ENCODE measurements at places on chromosomes 4 and X.

- DNase-seq = no peak
Observed at GRCh38 chrX:24099394-24099793, 44.6 kb downstream of the EIF2S3 start.

- no peak for DNase-seq
Observed at GRCh38 chr4:83503974-83504373, 19.1 kb upstream of the ABRAXAS1 start.

DNA sequence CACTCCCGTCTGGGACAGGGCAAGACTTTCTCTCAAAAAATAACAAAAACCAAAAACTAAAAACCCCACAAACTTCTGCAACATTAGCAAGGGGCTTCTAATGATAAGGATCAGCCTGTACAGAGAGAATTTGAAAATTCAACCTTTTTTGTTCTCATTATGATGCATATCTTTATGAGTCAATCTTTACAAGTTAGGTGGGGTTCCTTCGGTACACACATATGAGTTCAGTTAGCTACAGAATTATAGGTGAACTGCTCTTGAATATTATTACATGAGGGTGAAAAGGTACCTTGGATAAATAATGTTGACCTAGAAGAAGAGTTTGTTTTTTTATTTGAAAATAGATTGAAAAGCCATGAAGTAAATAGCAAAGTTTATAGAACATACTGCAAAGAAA lies 252.7 kb downstream of the UNC5C start:
- no peak for DNase-seq

DNA sequence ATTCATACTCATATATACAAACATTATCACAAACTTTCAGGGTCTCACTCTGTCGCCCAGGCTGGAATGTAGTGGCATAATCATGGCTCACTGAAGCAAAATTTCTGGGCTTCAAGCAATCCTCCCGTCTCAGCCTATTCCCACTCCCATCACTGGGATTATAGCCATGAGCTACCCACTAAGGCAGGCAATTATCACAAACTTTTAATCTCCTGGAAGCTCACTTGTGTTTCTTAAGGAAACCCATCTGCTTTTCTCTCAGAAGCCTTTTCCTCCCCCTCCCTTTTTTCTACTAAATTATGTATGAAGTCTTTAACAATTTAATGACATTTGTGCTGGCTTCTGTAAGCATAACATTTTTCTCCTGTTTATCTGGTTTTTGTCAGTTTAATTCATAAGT lies 170.5 kb downstream of the AREG start:
- no peak for DNase-seq

GRCh38 chrX:119696251-119696890 lies 3.4 kb upstream of the SEPTIN6 start:
- no peak for DNase-seq

DNA sequence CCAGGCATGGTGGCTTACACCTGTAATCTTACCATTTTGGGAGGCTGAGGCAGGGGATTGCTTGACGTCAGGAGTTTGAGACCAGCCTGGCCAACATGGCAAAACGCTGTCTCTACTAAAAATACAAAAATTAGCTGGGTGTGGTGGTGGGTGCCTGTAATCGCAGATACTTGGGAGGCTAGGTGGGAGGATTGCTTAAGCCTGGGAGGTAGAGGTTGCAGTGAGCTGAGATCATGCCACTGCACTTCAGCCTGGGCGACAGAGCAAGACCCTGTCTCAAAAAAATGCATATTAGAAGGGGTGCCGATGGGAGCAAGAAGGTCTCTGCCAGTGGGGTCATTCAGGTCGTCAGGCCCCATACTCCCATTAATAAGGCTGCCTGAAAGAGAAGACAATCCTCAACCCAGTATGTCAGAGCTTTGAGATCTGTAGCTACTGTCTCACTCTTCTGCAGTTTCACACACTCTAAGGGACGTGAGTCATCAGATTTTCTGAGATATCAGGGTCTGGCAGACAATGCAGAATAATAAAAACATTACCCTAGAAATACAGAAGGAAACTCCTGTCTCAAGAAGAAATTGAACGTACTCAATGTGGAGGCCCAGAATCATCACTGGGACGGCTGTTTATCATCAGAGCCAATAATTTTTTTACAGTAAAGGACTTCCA lies 176.7 kb upstream of the FAT1 start:
- no peak for DNase-seq

GRCh38 chr4:38003102-38003501 lies 42.9 kb downstream of the PTTG2 start:
- no peak for DNase-seq

DNA sequence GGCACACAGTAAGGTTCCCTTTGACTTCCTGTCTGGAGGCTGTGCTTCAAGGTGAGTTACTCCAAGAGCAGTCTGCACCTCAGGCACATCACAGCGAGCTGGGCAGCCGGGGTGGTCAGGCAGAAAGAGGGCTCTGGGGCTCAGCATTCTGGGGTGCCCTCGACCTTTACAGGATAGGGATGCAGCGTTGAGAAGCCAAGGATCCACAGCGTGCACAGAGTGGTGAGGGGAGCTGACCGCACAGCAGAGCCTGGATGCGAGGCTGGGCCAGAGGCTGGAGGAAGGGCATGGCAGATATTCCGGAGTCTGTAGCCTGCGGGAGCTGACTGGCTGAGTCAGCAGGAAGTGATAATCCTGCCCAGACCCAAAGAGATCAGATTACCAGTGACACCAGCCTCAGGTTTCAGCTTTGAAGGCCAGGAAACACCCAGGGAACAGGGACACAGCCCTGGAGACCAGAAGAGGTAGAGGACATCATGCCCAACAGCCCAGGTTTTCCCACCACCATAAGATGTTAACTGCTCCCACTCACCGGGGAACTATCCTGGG lies 38.4 kb upstream of the PDLIM3 start:
- peak; percentile 77 for DNase-seq

GRCh38 chr4:55181010-55182005 lies 55.9 kb upstream of the KDR start:
- no peak for DNase-seq

- no peak for DNase-seq
Observed at GRCh38 chr4:60482921-60483351, 717.2 kb upstream of the ADGRL3 start.

- DNase-seq = no peak
Observed at GRCh38 chr4:108227923-108228322, 59.2 kb upstream of the LEF1 start.

DNA sequence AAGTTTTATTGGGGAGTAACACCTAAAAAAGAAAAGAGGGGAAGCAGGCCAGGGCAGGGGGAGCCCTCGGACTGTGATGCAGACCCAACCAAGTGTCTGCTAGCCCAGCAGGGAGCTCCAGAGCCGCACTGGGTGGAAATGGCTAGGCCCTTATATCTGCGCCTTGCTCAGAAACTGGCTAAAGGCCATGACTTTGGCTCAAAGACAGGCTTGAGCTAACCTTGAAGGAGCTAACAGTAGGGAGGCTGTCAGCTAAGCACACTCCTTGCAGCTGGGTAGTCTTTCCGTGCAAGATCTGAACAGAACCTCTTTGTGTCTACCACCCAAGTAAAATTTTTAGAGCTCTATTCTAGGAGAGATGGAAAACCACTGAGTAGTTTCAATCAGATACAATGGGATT lies 43.0 kb downstream of the SEPSECS start:
- DNase-seq = no peak

GRCh38 chr4:8557151-8558076 lies 22.8 kb upstream of the GPR78 start:
- DNase-seq = no peak

GRCh38 chr4:109359040-109359646 lies 56.7 kb upstream of the COL25A1 start:
- DNase-seq = no peak

DNA sequence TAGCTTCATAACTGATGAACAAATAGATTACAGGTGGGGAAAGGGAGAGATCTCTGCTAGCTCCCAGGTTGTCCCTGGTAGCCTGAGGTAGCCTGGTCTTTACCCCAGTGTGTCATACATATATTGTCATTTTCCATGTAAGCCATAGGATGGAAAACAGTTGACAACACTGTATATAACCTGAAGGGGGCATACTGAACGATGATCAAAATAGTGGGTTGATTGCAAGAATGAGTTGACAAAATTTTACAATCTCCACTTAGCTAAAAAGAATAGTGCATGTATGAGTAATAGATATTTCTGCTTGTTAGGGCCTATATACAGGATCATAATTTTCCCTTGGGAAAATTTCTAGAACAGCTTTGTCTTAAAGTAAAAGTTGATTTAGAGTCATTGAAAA lies 304.1 kb upstream of the HAND2 start:
- no peak for DNase-seq

GRCh38 chr4:75249739-75250138 lies 264.5 kb downstream of the RCHY1 start:
- DNase-seq = no peak

DNA sequence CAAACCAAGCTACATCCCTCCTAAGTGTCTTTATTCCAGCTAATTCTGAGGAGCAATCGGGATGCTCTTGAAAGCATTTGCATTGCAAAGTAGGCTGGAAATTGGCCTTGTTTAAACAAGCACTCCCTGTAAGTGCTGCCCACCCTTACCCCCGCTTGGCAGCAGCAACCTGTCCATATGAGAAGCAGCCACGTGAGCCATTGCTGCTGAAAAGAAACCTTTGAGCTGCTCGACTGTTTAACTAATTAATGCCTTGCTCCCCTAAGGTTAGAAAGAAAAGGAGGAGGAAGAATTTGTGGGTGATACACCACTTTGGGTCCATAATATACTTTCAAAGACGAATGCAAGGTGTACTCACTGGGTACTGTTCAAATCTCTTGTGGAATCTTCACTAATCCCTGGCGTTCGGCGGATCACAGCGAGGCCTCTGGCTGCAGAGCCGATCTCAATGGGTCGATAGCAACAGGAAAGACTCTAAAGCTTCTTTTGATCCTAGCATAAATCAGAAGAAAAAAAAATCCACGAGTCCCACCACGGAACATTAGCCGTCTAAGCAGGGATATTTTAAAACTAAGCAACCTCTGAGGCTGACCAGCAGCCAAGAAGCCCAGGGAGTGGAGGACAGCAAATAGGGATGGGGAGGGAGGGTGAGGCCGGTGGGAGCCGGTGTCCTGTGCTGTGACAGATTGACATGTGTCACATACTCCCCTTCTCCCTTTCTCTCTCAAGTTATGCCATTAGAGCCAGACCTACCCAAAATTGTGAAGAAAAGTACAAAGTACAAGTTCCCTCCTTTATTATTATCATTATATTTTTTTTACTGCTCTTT lies 37.2 kb upstream of the MGST2 start:
- no peak for DNase-seq

DNA sequence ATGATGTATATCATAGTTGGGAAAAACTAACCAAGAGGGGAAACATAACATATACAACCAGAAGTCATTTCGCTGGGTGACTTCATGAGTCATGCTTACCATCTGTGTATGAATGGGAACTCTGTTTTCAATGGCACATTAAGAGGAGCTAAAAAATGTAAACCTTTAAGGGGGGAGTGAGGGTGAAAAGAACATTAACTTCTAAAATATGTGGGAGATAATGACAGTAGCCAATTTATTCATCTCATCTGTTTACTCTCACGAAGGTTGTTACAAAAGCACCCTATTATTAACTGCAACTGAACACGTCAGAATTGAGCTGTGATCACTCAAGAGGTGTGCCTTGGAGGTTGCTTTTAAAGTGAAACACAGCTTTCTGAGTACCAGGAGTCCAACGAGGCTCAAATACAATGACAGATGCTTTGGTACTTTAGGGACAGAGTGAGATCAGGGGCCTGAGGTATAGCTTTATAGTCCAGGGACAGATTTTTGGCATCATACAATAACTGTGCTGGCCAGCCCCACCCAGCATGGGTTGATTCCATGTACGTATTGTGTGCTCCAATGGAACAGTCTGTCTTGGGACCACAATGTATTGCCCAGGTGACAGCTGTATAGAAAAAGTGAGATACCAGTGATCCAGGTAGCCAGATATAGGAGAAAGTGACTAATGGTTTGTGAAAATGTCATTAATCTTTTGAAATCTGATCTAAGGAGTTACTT lies 107.3 kb downstream of the AMMECR1 start:
- peak; percentile 89 for DNase-seq

DNA sequence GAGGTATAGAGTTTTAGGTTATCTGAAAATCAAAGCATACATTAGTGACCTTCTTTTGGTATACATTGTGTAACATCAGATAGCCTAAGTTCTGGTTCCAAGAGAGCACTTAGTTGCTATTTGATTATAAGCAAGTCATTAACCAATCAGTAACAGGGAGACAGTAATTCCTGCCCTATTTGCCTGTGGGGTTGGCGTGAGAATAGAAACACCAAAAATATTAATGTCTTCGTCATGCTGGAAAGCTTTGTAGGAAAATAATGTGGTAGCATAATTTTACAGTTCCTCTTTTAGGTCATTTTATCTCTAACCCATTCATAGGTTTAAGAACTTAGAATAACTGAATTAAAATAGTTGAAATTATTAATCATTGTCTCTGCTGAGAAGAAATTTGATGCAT lies 37.8 kb downstream of the NPNT start:
- DNase-seq = no peak

- no peak for DNase-seq
Observed at GRCh38 chrX:43065978-43066377, 288.0 kb upstream of the PPP1R2C start.

Measured in PC-9 (cell line).